ENCODE measurements at places on chromosomes 5 and 9.

DNA sequence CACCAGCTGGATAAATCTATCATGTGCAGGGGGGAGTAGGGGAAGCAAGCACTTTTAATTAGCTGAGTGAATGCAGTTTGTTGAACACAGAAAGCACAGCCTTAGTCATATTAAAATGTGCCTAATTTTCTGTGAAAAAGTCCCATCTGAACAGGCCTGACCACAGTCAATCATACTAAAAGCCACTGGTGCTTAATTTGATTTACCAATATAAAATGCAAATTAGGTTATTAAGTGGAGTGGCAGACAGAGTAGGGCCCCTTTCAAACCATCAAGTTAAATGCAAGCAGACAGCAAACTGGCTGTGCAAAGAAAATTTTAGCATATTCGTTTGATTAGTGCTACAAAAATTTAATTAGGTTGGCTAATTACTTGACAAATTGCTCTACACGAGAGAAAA, 176.1 kb downstream of the ISL1 start:
- no peak for DNase-seq

GRCh38 chr9:109481856-109482255, 16.3 kb downstream of the PTPN3 start:
- DNase-seq, result no peak

GRCh38 chr9:117597977-117598376, 106.2 kb upstream of the TLR4 start:
- DNase-seq, result no peak

DNA sequence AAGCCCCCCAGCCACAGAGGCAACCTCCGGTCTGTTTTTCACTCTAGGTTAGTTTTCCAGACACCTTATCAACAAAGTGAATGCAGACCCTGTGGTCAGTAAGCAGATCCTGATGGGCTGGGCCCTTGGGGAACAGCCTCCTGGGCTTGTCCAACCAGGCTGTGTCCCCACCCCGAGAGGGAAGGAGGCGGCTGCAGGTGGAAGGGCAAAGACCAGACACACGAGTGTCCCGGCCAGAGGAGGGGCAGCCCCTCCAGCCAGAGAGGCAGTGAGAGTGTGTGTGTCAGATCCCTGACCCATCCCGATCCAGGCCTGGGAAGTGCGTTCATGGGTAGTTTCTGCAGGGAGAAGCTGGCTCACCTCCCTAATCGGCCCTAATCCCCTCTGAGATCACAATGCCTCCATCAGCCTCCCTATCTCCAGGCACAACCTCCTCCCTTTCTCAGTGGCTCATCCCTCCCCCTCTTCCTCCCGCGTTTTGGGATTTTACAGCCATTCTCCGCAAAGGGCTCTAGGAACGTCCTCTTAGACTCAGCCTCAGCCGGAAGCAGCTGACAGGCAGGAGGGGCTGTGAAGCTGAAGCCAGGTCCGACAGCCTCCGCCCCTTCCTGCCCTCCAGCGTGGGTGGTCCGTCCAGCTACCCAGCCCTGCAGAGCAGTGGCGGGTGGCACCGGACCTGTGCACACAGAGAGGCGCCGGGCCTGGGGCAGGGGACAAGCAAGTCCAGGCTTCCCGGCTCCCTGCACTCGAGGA, 9.7 kb downstream of the SLC12A7 start:
- no peak for DNase-seq

DNA sequence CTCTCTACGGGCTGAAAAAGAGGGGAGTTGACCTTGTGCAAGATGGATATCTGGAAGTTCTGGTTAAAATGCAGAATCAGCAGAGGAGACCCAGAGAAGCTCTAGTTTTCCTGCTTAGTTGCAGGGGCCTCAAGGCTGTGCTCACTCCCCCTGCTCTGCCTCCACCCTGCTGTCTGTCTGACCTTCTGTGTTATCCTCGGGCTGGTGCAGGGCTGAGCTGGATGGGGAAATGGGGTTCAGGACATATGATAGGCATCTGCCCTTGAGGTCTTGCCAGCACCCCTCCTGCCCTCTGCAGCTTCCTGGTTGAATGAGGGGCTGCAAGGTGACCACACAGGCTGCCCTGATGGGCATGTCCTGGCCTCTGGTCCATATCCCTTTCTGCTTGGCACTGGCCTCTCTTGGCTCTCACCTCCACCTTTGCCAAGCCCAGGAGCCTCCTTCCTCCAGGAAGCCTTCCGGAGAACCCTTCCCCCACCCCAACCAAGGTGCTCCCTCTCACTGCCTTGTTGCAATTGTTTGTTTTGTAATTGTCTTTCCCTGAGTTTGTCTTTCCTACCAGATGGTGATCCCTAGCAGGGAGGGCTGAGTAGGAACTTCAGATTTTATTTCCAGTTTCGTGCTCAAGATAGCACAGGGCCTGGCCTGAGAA, 1.3 kb downstream of the TMEM268 start:
- no peak for DNase-seq

- no peak for DNase-seq
These were observed 363 bp upstream of the MAMDC2 start for GRCh38 chr9:70043285-70043684.

DNA sequence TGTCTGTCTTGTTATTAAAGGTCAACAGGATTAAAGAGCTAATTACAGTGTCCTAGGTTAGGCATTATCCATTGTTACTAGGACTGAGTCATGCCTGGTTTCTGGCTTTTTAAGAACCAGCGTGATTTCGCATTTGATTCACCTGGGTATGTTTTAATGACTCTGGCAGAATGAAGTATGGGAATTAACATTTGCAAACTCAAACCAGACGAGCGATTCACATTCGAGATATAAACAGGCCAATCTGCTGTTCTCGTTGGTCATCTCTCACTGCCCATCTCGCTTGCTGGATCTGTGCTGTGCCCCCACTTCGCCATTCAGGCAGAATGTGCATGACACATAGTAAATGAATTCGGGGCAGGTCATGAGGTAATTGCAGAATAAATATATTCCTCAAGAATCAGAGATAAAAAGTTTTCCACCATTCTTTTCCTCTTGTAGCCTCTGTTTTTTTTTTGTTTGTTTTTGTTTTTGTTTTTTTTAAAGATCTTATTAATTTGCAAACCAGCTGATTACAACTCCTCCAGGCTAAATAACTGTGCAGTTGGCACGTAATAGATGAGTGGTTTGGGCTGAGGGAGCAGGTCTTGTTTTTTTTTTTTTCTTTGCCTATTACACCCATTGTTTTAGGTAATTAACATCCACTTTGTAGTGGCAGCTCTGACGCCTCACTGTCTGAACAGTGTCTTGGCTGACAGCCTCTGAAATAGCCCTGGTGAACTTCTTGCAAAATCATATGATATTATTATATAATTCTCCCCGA, 313.5 kb upstream of the MSX2 start:
- DNase-seq, result no peak

- no peak for DNase-seq
These were observed 711.2 kb downstream of the PTPRD start for GRCh38 chr9:9901624-9902023.

DNA sequence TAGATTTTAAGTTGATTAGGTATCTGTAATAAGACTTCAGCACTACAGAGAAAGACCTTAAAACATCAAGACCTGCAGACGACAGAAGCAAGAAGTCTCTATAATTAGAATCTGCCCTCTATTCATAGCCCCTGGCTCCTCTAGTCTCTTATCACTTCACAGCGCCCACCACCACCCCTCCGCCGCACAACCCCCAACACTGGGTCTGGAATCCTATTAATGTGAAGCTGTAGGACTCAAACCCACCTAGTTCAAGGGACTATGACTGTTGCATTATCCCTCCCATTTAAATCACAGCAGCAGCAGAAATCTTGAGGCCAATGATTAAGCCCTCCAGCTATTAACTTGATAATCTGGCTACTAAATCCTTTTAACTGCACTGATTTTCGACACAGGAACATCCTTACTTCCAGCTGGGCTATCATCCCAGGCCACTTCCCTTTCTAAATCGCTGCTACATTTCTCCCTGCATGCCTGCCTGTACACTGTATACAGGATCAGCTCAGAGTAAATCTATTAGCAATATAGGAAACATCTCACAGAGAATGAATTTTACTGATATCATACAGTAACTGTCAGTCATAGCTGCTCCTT, 159.5 kb upstream of the GRAMD2B start:
- no peak for DNase-seq

- no peak for DNase-seq
These were observed 2.4 kb upstream of the POU4F3 start for GRCh38 chr5:146336197-146336596.

DNA sequence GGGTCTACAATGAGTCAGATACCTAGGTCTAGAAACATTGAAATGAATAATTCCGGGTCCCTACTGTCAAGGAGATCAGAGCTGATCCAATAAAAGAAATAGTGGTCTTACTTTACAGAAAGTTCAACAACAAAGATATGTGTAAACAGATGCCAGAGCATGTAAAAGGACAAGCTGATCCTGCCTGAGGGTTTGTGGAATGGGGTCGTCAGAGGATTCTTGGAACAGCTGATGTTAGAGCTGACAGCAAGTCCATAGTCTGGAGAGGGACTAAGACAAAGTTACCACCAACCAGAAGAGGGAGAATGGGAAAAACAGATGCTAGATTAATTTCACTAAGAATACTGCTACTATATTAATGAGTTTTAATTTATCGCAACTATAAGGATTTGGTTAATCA, 71.5 kb downstream of the FREM1 start:
- DNase-seq, result no peak

GRCh38 chr9:115946530-115946929, 207.1 kb upstream of the PAPPA start:
- no peak for DNase-seq

GRCh38 chr5:107669096-107670031, 1.4 kb downstream of the EFNA5 start:
- DNase-seq, result peak; percentile 62

DNA sequence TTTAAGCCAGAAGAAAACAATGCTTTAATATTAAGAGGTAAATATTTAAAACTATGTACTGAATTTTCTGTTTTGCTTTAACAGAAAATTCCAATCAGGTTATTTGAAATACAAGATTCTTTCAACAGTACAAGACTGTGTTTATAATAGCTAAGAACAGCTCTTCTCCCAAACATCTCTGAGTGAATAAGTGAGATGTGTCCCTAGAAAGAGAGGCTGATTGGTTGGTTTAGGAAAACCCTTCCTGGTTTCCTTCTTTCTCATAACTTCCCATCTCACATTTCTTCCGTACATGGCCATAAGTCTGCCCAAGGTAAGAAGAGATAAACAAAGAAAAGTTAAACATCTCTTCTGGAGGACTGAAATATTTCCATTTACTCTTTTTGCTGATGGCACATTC, 145.9 kb downstream of the FANCC start:
- DNase-seq, result no peak

DNA sequence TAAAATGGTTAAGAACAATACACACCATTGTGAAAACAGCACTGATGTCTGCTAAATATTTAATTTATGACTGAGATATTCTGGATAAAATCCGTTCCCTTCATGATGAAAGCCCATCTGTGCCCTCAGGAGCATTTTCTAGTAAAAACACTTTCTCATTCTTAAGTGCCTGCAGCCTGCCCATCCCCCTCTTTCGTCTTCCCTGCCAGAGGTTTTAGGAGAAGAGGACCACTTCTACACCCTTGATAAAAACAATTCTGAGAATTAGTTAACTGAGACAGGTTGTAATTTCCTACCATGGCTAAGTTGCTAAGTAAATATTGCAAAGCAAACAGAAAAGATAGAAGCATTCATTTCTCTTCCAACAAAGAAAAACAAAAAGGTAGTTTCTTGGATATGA, 272.6 kb downstream of the ATPSCKMT start:
- DNase-seq, result no peak

GRCh38 chr9:132472199-132472598, 62.2 kb downstream of the CFAP77 start:
- no peak for DNase-seq

DNA sequence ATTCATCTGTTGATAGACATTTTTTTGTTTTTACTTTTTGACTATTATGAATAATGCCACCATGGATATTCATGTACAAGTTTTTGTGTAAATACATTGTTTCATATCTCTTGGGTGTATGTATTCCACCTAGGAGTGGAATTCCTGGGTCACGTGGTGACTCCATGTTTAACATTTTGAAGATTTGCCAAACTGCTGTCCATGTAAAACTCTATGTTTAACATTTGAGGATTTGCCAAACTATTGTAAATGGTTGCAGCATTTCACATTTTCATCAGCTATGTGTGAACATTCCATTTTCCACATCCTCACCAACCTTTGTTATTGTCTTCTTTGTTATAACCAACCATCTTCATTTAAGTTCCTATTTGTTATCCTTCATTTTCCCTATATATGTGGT, 12.2 kb downstream of the TMEFF1 start:
- no peak for DNase-seq

DNA sequence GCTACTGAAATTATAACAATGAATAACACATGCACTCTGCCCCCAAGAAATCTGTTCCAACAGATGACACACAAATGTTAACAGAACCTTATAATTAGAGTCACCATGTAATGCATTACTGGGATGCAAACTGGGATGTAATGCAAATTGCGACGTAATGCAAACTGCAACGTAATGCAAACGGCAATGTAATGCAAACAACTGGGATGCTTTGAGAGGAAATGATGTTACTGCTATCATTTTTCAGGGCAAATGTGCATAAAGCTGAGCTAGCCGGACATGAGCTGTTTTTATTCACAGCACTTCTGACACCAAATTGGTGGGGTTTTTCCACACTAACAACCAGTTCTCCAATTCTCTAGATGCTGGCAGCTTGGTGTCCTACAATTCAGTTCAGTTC, 117.2 kb downstream of the ADAMTS16 start:
- no peak for DNase-seq

- DNase-seq, result no peak
These were observed 5.7 kb downstream of the CDO1 start for GRCh38 chr5:115810761-115811160.

DNA sequence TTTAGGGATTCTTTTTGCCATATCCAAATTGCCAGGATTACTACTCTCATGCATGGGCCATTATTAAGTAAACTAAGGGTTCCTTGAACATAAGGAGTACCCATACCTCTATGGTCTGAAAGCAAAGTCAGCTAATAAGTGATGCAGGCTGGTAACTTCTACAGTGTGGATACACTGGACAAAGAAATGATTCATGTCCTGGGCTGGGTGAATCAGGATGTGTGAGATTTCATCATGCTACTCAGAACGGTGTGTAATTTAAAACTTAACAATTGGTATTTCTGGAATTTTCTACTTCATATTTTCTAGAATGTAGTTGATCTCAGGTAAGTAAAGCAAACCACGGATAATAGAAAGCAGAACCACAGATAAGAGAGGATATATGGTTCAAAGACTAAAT, 428.8 kb downstream of the CHSY3 start:
- no peak for DNase-seq

DNA sequence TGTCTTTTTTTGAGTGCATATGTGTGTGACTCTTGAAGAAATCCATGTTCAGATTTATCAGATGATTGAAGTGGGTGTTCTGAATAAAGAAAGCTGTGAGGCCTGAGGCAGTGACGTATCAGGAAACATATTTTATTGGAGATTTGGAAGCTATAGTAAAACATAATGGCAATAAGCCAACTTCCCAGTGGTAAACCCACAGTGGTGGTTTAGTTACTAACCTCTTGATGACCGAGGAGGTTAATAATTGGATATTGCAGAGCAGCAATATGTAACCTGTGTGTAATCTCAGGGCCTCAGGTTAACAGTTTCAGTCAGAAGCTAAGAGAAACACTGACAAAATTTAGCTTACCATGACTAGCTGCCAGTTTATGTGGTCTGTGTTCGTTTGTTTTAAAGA, 6.9 kb downstream of the RGMB start:
- DNase-seq, result no peak

- peak; percentile 36 for DNase-seq
These were observed 43.0 kb upstream of the SHB start for GRCh38 chr9:38112049-38112448.

- no peak for DNase-seq
These were observed 154.7 kb downstream of the ZDHHC21 start for GRCh38 chr9:14538526-14538925.

- no peak for DNase-seq
These were observed 512.2 kb upstream of the ZNF462 start for GRCh38 chr9:106350777-106351176.

All from sciatic nerve (tissue), 2 donors.